ENCODE measurements at places on chromosomes 12 and 14.

DNA sequence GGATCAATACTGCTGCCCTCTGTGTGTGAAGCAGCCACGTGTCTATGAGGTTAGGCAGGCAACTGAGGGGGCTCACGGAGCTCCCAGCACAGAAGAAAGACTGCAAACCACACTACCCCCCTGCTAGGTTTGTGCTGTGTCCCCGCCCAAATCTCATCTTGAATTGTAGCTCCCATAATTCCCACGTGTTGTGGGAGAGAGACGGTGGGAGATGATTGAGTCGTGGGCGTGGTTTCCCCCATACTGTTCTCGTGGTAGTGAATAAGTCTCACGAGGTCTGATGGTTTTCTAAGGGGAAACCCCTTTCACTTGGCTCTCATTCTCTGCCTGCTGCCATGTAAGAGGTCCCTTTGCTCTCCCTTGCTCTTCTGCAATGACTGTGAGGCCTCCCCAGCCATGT, 68.6 kb downstream of the ACTN1 start:
- peaks cover 8% of the 10 kb centered on the region for H3K4me1 ChIP-seq
- H3K27ac ChIP-seq = no peak overlapping the region
- H3K27me3 ChIP-seq = no peaks in the 10 kb centered on the region

DNA sequence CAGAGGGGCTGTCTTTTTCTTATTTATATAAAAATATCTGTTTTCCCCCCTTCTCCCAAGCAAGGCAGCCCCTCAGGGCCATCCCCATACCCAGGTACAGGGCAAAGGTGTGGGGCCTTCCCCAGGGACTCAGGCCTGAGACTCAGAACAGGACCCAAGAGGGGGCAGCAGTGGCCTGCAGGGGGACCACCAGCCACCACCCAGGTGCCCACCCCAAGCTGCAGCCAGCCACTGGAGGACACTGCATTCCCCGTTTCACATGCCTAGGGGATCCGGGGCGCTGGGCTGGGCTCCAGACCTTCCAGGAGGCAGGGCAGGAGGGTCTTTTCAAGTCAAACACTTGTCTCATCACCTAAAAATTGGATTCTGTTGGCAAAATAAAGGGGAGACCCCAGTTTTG, 83.3 kb downstream of the SCARB1 start:
- no peaks in the 10 kb centered on the region for H3K36me3 ChIP-seq
- no peak overlapping the region for H3K4me3 ChIP-seq
- H3K4me1 ChIP-seq = peaks cover 1% of the 10 kb centered on the region
- DNase-seq = no peak

DNA sequence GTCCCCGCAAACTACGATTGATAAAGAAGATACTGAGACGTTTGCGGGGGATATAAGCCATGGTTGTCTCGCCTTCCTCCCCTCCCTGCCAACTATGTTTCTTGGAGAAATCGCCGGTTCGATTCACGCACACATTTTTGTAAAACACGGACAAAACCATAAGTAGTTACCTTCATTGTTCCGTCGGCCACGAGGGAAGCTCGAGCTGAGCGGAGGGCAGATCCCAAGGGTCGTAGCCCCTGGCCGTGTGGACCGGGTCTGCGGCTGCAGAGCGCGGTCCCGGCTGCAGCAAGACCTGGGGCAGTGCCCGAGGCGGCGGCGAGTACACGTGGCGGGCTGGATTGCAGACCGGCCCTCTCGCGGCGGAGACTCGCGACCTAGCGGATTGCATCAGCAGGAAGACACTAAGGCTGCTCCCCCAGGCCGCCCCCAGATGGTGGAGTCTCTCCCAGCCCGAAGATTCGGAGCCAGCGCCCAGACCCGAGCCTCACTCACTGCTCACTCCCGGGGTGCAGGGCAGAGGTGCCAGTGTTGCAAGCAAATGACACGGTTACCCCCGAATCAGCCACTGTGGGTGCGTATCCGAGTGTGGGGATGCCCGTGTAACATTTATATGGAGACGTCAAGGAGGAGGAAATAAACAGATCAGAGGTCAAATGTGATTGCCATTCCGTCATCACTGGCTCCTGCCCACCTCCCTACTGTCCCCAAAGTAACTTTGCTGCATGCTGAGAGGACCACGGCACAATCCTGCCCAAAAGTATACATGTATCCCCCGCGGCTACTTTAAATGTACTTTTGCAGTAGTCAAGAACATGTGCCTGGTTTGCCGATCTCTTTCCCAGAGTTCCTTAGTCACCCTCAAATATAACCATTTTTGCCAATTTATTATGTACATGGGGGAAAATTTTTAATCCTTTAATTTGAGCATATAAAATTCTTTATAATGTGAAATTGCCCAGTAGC, at the start of gene BCAT1:
Gene BCAT1, minus strand, starts transcription at position 345 of the 966 bp plus-strand sequence. Its CDS starts 169 bp downstream, at position 176.
- no peak within 1 kb of the TSS for H3K27ac ChIP-seq
- H3K27me3 ChIP-seq = peaks cover 36% of the 10 kb centered on the region
- no peaks in the 10 kb centered on the region for H3K36me3 ChIP-seq
- H3K4me3 ChIP-seq = peak within 1 kb of the TSS; percentile 63
- peaks cover 13% of the 10 kb centered on the region for H3K4me1 ChIP-seq

DNA sequence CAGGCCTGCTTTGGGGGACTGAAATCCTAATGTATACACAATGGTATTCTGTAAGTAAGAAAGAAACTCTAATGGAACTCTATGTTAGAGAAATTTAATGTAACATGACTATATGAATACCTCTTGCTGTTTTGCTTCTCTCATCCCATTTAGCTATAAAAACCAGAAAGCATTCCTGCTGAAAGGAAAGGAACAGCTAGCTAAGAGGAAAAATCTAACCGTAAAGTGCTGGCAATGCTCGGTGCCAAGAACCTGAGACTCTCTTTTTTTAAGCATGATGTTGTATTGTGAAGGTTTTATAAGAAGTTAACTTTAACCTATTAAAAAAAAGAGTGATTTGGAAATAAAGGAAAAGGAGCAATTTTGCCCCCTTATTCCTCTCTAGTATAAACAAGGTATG, 75.6 kb upstream of the DACT1 start:
- no peak overlapping the region for H3K27ac ChIP-seq
- no peak overlapping the region for H3K4me3 ChIP-seq
- no peak for DNase-seq
- H3K27me3 ChIP-seq = no peaks in the 10 kb centered on the region

- no peak overlapping the region for H3K4me3 ChIP-seq
- DNase-seq = no peak
- no peaks in the 10 kb centered on the region for H3K36me3 ChIP-seq
- H3K27ac ChIP-seq = no peak overlapping the region
Measured at GRCh38 chr12:65495233-65495632, 216.8 kb downstream of the MSRB3 start.

- no peaks in the 10 kb centered on the region for H3K27me3 ChIP-seq
- H3K27ac ChIP-seq = no peak overlapping the region
- H3K36me3 ChIP-seq = no peaks in the 10 kb centered on the region
- peaks cover 7% of the 10 kb centered on the region for H3K4me1 ChIP-seq
- no peak for DNase-seq
Measured at GRCh38 chr12:52200781-52201450, 9.1 kb upstream of the KRT80 start.

GRCh38 chr14:22491683-22492621, 97.1 kb downstream of the DAD1 start:
- H3K4me3 ChIP-seq = peak overlapping the region; percentile 61
- H3K36me3 ChIP-seq = peaks cover 21% of the 10 kb centered on the region
- DNase-seq = peak; percentile 72
- H3K4me1 ChIP-seq = peaks cover 7% of the 10 kb centered on the region
- peak overlapping the region; percentile 75 for H3K27ac ChIP-seq

DNA sequence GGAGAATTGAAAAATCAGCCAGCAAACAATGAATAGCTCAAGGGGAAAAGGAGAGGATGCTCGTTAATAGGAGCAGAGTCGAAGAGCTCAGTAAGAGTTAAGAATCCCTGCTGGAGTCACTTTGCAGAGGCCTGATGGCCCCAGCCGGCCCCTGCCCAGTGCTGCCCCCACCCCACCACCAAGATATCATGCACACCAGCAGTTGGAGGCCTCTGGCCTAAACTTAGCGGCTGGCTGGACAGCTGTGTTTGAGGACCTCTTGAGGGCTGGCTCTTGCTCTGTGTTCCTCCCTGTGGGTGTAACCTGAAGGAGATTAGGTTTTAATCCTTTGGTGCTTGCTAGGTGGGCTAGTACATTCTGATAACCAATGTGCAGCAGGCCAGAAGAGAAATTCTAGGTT, 142.0 kb downstream of the PLXNC1 start:
- no peak for DNase-seq
- H3K4me1 ChIP-seq = no peaks in the 10 kb centered on the region
- H3K4me3 ChIP-seq = no peak overlapping the region
- peaks cover 31% of the 10 kb centered on the region for H3K36me3 ChIP-seq

- no peak overlapping the region for H3K4me3 ChIP-seq
- H3K27ac ChIP-seq = no peak overlapping the region
- H3K36me3 ChIP-seq = no peaks in the 10 kb centered on the region
- no peaks in the 10 kb centered on the region for H3K27me3 ChIP-seq
- no peak for DNase-seq
Measured at GRCh38 chr12:88308825-88309224, 166.7 kb downstream of the TMTC3 start.

DNA sequence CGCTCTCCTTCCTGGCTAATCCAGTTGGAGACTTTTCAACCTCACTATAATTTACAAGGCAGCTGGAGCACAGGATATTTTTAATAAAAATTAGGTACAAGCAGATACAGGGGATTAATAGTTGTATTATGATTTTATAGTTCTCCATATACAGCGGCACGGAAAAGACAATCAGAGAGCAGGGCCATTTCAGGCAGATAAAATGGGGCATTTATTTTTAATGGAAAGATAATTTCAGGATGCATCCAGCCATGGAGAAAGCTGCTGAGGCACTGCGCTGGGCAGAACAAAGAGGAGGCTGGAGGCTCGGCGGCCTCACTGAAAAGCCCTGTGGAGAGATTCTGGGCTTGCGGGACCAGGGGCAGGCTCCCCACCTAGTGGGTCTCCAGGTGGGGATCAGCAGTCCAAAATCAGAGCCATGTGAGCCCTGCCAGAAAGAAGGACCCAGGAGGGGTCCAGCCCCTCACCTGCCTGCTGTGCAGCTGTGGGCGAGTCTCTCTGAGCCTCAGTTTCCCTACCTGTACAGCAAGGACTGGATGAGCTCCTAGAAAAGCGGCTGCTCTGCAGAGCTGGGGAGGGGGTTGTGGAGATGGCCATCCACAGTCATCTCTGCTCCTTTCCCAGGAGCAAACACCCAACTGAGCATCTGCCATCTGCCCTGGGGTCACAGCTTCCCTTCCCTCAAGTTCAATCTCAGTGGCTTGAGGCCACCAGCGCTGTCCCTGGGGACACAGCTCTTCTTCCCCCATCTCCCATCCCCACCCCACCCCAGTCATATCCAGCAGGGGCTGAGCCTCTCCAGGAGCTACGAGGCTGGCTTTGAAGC, 23.9 kb upstream of the C14orf180 start:
- H3K27me3 ChIP-seq = no peaks in the 10 kb centered on the region
- H3K4me3 ChIP-seq = no peak overlapping the region
- DNase-seq = no peak
- H3K36me3 ChIP-seq = no peaks in the 10 kb centered on the region
- no peaks in the 10 kb centered on the region for H3K4me1 ChIP-seq

DNA sequence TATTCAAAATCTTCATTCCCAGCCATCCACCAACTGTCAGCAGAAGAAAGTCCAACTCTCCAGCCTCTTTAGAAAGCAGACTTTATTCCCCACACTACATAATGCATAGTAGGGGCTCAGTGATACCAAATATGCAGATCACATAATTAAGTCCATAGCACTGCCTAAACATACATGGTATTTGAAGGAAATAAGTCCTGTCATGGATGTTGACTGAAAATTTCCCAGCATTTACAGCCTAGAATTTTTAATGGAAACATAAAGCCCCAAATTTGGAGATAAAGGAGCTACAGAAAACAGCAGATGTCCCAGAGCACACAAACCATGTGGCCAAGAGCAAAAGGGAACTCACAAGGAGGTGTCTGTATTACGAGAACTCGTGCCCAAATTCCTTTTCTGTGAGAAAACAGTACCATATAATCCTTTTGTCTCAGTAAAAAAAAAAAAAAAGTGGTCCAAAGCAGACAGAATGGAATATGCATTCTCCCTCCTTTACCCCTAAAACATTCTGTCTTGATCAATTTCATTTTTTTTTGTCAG, 920.5 kb downstream of the NRXN3 start:
- H3K27ac ChIP-seq = no peak overlapping the region
- H3K4me3 ChIP-seq = no peak overlapping the region
- no peaks in the 10 kb centered on the region for H3K4me1 ChIP-seq
- H3K36me3 ChIP-seq = no peaks in the 10 kb centered on the region
- no peaks in the 10 kb centered on the region for H3K27me3 ChIP-seq
- DNase-seq = no peak

GRCh38 chr12:116545144-116545543, 14.0 kb upstream of the MAP1LC3B2 start:
- no peaks in the 10 kb centered on the region for H3K36me3 ChIP-seq
- no peak overlapping the region for H3K27ac ChIP-seq

- H3K4me3 ChIP-seq = no peak overlapping the region
- H3K27me3 ChIP-seq = no peaks in the 10 kb centered on the region
- H3K36me3 ChIP-seq = no peaks in the 10 kb centered on the region
- H3K4me1 ChIP-seq = no peaks in the 10 kb centered on the region
Measured at GRCh38 chr12:71565535-71565934, 98.1 kb downstream of the ZFC3H1 start.

GRCh38 chr12:4628406-4628805, 20.4 kb downstream of the AKAP3 start:
- H3K4me1 ChIP-seq = no peaks in the 10 kb centered on the region
- no peak for DNase-seq
- H3K27ac ChIP-seq = no peak overlapping the region
- H3K4me3 ChIP-seq = no peak overlapping the region
- no peaks in the 10 kb centered on the region for H3K27me3 ChIP-seq
- H3K36me3 ChIP-seq = no peaks in the 10 kb centered on the region

DNA sequence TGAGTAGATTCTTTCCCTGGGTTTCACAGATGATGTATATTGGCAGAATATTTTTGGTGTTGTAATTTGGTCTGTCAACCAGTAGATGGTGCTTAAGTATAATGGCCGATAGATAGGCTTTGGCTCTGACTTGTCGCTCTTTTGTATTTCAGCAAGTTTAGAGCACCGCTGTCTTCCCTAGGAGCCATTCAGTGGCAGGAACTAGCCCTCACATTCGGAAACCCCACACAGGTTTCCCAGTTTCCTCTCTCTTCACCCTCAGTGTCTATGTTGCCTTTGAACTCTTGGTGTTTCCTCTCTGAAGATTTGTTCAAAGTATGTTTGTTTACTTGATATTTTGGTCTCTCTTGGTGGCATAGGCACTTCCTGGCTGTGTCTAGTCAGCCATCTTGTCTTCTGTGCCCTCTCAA, 102.2 kb downstream of the GPHN start:
- no peak for DNase-seq
- H3K27ac ChIP-seq = no peak overlapping the region
- no peak overlapping the region for H3K4me3 ChIP-seq
- H3K4me1 ChIP-seq = no peaks in the 10 kb centered on the region
- no peaks in the 10 kb centered on the region for H3K27me3 ChIP-seq

- H3K4me1 ChIP-seq = no peaks in the 10 kb centered on the region
- no peak for DNase-seq
- H3K4me3 ChIP-seq = no peak overlapping the region
- no peaks in the 10 kb centered on the region for H3K27me3 ChIP-seq
- no peaks in the 10 kb centered on the region for H3K36me3 ChIP-seq
Measured at GRCh38 chr12:87280356-87280755, 748.8 kb downstream of the C12orf50 start.

- H3K4me3 ChIP-seq = no peak overlapping the region
- H3K27me3 ChIP-seq = no peaks in the 10 kb centered on the region
- H3K4me1 ChIP-seq = no peaks in the 10 kb centered on the region
- H3K27ac ChIP-seq = no peak overlapping the region
- no peak for DNase-seq
- no peaks in the 10 kb centered on the region for H3K36me3 ChIP-seq
Measured at GRCh38 chr12:13171921-13172859, 24.3 kb upstream of the EMP1 start.
